ENCODE measurements at places on chromosomes 16 and 17.

- no peak for DNase-seq
Measured at GRCh38 chr16:69243479-69243878, 56.5 kb downstream of the SNTB2 start.

- peak; percentile 64 for DNase-seq
Measured at GRCh38 chr17:39667945-39668924, at the start of gene PNMT. Gene PNMT, plus strand, starts transcription at chr17:39668453. Its CDS starts 23 bp downstream, at chr17:39668476.

DNA sequence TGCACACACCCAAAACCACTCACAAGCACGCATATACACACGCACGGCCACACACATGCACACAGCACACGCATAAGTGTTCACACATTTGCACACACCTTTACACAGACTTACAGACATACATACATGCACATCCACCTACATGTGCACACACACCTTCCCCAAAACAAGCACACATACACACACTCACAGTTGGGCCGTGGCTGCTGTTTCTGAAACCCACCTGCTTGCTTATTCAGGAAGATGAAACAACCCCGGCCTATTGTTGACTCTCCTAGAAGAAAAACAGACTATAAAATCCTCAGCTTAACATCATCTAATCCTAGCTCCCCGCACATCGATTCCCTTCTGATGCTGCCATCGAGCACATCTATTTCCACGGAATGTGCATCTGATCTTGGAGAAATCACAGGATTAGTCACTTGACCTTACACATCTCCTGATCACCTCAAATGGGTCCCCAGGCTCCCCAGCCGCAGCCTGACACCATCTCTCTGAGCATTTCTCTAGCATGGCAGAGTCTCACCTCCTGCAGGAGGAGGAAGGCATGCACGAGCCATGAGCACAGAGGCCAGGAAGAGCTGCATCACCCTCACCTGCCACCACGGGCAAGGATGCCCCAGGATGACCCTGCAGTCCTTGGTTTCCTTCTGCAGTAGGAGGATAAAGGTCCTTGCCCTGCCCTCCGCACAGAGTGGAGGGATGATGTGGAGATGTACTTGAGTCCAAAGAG lies 105.8 kb upstream of the CDH5 start:
- DNase-seq, result no peak

DNA sequence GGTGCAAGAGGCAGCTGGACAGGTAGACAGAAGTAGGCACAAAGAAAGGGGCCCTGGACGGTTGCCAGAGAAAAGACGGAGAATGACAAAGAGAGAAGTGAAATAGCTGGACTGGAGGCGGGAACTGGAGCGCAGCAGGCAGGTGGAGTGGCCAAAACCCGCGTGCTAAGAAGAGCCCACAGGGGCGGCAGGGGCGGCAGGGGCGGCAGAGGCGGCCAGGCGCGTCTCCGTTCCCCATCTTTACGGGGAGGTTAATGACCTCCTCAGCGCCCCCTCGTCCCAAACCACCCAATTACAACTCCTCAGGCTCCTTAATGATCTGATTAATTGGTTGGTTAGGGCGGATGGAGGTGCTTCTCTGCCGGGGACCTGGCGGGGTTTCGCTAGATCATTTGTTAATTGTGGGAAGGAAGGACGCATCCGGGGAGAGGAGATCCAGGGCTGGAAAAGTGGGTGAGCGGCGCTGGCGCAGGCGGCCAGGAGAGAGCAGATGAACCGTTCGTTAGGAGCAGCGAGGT lies 15.4 kb upstream of the HOXB9 start:
- no peak for DNase-seq

DNA sequence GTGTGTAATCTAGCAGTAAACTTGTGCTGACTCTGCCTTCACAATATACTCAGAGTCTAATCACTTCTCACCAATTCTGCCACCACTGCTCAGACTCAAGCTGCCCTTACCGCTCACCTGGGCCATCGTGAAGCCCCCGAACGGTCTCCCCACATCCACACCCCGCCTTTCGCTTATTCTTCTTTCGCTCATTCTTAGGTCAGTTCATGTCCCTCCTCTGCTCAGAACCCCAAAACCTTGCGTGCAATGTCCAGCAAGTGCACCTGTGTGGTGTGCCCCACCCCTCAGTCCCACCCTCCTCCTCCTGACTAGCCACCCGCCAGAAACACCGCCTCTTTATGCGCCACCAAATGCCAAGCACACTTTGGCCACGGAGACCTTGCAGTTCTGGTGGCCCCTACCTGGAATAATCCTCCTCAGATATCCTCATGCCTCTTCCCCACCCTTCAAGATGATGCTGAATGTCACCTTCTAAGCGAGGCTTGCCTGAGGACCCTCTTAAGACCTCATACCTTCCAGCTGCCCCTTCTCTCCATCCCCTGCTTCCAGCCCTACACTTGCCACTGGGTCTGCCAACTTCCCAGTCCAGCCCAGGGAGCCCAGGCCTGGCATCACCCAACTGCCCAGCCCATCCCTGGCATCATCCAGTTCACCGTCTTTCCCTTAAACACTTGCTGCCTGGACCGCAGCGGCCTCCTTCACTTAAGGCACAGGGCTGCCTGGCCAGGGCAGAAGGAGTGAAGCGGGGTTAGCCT lies 34.3 kb upstream of the RBFOX3 start:
- DNase-seq, result no peak

GRCh38 chr16:27096375-27096774 lies 29.6 kb downstream of the C16orf82 start:
- no peak for DNase-seq

GRCh38 chr17:35127751-35128514 lies 6.5 kb downstream of the FNDC8 start:
- no peak for DNase-seq

DNA sequence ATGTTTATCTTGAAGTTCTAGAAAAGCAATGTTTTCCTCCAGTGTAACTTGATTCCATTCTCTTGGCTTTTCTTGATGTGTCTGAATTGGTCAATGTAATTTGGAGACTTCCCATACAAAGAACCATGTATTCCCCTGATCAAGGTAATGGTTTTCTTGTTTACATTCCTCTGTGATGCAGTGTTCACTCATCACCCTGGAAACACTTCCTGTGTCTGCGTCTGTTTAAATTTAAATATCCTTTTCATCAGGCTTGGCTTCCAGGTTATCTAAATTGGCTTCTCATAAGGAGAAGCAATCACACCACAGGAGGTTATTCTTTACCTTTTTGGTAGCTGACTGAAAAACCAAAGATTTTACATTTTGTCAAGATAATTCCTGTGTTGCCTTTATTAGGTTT lies 237.3 kb upstream of the WSCD1 start:
- no peak for DNase-seq

DNA sequence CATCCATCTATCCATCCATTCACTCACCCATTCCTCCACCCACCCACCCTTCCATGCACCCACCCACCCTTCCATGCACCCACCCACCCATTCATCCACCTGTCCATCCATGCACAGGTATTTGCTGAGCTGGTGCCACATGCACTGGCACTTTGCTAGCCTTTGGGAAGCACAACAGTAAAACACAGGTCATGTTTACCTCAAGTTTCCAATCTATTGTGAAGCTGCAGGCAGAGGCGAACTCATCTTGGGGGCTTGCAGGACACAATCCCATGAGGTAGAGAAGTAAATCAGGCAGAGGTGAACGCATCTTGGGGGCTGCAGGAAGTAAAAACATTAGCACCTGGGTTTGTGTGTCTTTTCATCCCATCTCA lies 35.6 kb upstream of the CBFA2T3 start:
- DNase-seq, result no peak
